ENCODE measurements at places on chromosomes 1 and 21.

GRCh38 chr1:230565141-230565540 is 77.1 kb upstream of the COG2 start:
- no peak for DNase-seq

DNA sequence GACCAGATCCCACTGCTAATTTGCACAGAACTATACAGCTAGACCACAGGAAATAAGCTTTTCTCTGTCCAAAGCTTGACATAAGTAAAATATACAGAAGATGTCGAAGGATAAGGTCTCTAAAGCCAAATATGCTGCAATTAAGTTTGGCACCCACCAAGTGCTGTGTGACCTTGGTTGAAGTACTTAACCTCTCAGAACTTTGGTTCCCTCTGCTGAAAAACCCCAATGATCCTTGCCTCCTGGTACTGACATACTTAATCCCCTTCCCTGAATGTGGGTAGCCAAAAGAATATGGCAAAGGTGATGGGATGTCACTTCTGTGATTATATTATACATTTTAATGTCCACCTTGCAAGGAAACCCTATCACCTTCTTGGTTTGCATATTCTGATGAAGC is 290.5 kb downstream of the VAV3 start:
- no peak for DNase-seq

DNA sequence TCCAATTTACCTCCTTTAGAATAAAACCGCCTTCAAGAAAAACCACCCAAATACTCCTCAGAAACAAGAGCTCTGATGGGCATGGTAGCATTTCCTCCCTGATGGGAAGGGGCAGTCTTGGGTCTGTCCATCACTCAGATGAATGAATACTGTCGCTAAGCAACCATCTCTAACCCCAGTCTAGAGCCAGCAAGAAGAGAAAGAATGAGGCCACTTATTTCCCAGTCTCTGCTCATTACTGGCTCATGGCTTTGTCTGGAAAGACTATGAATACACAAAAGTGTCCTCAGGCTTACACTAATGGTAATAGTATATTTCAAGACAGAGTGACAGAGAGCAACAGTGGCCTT is 51.0 kb upstream of the F3 start:
- no peak for DNase-seq

GRCh38 chr1:219744652-219745469 is 132.0 kb upstream of the ZC3H11B start:
- no peak for DNase-seq

DNA sequence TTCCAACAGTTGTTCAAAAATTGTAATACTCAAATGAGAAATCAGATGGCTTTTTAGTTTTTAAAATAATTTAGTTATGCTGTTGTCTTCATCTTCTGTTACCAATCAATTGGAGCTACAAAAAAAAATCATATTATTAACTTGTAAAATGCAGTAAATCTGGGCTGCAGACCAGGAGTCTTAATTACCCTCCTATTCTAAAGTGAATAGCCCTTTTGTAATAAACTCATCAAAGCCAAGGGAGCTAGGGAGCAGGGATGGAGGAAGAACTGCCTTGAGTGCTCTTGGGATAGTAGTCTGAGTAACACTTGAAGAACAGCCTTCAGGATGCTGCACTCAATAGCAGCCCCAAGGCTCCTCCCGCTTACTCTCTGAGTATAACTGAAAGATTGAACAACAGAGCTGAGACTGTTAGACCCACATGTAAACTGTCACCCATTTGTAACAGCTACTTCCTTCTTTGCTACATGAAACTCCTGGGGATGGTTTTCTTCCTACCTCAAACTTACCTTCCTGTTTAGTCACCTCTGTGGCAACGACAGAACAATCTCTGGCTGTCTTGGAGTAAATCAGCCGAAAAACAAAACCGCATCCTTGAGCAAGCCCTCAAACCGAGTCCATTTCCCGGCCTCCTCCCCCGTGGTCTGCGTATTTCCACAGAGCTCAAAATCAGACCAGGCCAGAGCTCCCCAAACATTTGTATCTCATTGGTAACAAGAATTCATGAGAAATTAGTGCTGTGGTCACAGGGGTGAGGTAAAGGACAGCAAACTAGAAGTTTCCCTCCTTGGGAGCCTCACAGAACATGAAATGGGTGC is 55.9 kb downstream of the CD58 start:
- DNase-seq, result no peak

GRCh38 chr21:26977746-26978145 is 10.9 kb upstream of the ADAMTS5 start:
- DNase-seq, result no peak

GRCh38 chr1:184298440-184299405 is 88.1 kb upstream of the C1orf21 start:
- no peak for DNase-seq

DNA sequence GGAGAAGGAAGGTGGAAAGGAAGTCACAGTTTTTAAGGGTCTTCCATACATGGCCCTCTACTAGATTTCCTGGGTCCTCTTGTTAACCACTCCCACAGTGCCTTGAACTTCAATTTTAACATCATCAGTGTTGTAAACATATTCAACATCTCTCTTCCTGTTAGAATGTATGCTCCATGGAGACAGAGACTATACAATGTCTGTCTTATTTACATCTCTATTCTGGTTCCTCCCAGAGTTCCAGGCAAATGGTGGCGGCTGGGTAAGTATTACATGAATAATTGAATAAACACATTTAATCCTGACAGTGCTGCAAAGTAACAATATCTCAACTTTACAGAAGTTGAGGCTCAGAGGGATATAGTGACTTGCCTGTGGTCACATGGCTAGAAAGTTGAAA is 40.3 kb downstream of the CDC7 start:
- DNase-seq, result no peak

GRCh38 chr1:247496581-247497285 is 38.8 kb upstream of the OR2B11 start:
- no peak for DNase-seq

- peak; percentile 60 for DNase-seq
These were observed at the start of gene FHL3 for GRCh38 chr1:38005195-38006007. FHL3 (minus strand) TSS chr1:38005514; CDS start chr1:37999412, 6,102 bp downstream.

- DNase-seq, result no peak
These were observed 139.9 kb upstream of the KIAA0040 start for GRCh38 chr1:175332515-175332914.

GRCh38 chr1:20125100-20125499 is 5.8 kb upstream of the PLA2G2D start:
- DNase-seq, result no peak

DNA sequence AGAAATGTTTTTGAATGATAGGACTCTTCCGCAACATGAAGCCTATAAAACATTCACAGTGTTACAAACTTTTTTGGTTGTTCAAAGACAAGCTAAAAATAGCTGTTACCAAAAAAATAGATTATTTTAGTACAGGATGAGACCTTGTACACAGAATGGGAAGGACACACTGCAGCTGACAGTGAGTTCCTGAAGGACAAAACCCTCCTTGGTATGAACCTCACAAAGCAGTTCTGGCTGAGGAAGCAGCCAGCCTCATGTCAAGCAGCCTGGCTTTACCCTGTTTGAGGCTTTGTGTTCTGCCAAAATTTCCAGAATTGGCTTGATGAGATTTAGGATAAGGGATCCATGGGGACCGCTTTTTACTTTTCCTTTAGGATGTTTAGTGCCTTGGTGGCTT is 93.7 kb downstream of the RGL1 start:
- no peak for DNase-seq

- no peak for DNase-seq
These were observed 43.6 kb downstream of the ACKR1 start for GRCh38 chr1:159248311-159248710.

DNA sequence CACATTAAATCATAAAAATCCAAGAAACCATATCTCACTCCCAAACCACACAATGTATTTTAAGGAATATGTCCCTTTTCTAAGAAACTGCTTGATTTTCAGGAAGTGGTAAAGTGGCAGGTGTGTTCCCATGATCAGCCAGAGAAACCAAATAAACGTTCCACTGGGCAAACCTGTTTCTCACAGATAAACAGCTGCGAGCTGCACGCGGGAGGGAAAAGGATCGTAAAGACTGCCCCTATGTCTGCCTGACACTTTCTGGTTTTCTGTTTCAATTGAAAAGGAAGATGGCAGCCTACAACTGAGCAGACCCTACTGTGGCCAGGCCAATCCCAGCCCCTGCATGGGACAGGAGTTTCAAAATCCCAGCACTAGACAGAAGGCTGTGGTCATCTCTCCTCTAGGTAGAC is 36.6 kb downstream of the HIVEP3 start:
- DNase-seq, result no peak

- no peak for DNase-seq
These were observed 6.2 kb upstream of the ERICH3 start for GRCh38 chr1:74679811-74680210.

GRCh38 chr21:42668298-42668992 is 15.0 kb downstream of the PDE9A start:
- DNase-seq, result no peak

DNA sequence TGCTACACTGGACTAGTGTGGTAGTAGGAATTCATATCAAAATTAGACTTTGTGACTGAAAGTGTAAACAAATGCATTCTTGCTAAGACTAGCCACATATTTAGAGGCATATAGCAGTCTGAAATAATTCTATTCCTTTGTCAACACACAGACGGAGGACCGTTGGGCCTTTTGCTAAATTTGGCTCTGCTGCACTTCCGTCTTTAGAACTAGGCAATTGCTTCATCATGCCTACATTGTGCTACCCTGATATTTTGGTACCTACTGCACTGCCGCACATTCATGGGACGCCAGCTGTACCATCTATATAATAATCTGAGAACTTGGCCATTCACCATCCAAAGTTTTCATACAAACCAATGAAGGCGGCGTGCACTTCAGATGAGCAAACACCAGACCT is 346.8 kb downstream of the KIF26B start:
- no peak for DNase-seq

DNA sequence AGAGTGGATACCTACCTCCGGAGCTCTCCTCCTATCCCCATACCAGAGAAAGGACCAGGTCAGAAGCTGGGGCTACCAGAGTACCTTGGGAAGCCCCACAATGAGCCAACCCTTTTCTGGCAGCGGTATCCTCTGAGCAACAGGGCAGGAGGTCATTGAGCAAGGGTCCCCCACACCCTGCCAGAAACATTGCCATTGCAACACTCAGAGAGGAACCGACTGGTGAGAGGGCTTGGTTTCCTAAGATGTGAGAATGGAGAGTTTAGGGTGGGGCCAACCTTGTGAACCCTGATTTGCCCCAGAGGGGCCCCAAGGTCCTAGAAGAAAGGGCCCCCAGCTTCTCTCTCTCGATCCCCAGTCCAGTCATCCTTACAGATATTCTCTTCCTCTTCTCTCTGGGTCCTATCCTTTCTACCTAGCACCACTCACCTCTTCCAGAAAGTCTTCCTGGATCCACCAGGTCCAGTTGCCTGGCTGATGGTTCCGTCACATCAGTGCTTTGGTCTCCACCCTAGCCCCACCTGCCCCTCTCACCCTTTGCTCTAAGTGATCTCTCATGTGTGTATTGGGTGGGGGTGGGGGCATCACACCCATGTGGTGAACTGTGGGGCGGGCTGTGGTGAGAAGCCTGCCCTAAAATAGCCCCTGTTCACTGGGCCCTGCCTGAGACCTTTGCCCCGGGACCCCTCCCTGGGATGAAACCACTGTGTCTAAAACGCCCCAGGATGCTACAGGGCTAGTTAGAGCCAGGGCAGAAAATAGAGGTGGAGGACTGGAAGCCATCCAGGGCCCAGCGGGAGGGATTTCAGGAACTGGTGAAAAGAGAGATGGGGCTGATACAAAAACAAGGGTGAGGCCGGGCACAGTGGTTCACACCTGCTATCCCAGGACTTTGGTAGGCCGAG is 8.7 kb downstream of the FGR start:
- no peak for DNase-seq

Data from HuH-7.5 (cell line).